ENCODE measurements at places on chromosomes 6 and 20.

GRCh38 chr6:31386099-31386498, 17.3 kb upstream of the MICA start:
- no peak for DNase-seq

- DNase-seq: no peak
Observed at GRCh38 chr6:137879885-137880745, 13.1 kb downstream of the TNFAIP3 start.

DNA sequence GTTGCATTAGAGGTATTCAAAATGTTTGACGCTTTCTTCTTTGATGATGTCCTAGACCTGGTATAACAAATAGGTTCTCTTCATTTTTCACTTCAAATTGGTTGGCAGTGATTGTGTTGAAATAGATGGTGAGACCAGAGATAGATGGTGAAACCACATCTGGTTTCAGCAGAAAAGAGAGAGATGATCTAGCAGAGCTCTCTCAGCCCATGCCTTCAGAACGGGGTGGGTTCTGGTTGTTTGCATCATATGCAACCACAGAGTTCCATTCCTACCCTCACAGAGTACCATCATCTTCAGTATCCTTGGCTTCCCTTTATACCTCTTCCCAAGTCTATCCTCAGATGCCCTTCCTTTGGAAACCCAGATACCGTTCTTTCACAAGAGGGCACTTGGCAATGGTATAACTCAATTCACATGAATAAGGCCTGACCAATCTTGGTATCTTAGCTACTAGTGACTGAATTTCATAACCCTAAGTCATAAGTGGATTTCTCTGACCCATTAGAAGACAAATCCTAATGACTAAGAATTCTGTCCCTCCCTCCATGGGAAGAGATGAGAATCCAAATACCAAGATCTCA, 93.7 kb downstream of the UBE3D start:
- no peak for DNase-seq

GRCh38 chr6:3534599-3534998, 77.7 kb upstream of the SLC22A23 start:
- DNase-seq: no peak

DNA sequence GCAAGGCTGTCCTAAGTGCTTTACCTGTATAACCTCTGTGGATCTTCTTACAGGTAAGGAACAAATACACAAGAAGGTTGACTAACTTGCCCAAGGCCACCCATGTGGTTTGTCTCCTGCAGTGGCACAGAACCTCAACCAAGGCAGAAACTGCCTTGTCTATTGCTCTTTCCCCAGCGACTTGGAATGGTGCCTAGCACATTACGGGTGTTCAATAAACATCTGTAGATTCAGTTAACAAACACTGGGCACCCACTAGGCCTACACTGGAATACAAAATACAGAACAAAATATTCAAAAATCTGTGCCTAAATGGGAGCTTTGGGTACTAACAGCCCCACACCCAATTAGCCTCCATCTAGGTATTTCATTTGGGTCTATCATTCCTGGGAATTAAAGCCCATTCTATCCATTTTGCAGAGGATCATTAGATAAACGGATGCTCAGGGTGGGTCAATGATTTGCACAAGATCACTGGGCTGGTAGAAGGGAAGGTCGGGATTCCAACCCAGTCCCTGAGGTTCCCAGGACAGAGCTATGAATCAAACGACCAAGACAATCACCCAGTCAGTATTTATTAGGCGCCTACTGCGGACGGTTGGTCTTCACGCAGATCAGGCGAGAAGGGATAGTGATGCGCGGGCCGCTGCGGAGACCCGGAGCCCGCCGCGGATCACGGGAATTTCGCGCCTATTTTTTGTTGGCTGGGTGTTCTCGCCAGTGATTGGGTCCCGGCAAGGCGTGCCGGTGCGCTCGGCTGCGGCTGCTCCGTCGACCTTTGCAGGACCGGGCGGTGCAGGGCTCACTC, at the start of gene STK35:
TSS of gene STK35 (plus strand) at position 771 of the 808 bp plus-strand sequence. CDS start 55 bp downstream, outside the sequence.
- DNase-seq: no peak

DNA sequence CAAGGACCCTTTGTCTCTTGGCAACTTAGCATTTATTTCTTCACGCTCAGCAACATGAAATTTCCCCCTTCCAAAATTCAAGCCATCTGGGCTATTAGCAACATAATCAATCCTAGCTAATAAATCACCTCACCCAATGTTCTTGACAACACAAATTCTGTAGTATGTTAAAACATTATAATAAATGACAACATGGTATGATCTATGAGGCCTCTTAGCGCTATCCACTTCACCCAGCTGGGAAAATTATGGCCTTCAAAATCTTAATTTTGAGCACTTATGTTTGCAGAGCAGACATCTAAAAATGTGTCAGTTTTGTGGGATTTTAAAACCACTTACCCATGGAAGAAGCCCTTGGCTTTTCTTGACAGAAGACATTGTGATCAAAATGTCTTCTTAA, 181.9 kb downstream of the HDGFL1 start:
- DNase-seq: no peak

- DNase-seq: no peak
Observed at GRCh38 chr6:33197431-33198048, 2.9 kb downstream of the RXRB start.

DNA sequence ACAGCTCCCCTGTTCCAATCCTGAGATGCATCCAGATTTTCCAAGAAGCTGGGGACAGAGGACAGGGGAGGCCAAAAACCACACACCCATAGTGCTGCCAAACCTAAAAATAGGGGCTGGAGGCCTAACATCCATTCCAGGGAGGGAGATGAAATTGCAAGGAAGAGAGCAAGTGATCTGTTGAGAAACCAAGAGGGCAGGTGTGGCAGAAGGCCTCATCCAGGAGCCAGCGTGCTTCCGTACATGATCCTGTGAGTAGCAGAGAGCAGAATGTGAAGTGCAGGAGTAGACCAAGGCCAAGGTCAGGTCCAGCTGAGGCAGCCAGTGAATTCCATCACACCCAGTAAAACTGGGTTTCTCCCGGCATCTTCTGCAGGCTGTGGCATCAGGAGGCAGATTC, 167.7 kb upstream of the RIN2 start:
- no peak for DNase-seq

GRCh38 chr6:11236915-11237314, 4.4 kb upstream of the NEDD9 start:
- no peak for DNase-seq

DNA sequence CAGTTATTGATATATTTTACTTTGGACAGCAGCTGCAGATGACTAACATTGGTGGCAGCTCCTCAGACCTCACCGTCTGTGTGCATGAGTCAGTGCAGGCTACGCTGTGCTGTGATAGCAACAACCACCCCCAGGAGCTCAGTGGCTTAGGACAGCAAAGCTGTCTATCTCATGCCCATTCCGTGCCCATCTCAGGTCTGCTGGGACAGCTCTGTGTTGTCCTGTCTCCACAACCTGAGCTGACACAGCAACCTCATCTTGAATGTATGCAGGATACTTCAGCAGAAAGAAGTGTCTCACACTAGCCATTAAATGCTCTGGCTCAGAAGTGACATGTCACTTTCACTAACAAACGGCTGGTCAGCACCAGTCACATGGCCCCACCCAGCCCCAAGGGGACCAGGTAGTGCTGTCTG, 47.7 kb downstream of the BANF2 start:
- DNase-seq: no peak

DNA sequence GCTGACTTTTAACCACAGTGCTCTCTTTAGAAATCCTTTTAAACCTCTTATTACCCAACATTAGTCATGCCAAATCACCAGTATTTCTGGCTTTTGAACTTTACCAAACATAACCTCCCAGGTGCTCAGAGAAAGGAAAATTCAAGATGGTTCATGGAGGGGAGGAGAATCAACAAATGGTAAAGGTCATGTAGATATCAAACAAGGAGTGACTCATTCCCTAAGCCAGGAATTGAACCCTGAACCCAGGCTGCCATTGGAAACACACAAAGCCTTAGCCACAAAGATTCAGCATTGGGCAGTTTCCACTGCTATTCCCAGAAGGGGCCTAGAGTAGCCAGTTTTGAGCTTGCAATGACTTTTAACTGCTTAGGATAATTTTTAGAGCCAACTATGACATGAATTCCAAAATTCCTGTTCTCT, 21.6 kb upstream of the ENTPD6 start:
- DNase-seq: no peak

GRCh38 chr6:170266061-170266825, 24.6 kb downstream of the DLL1 start:
- no peak for DNase-seq

GRCh38 chr20:63980317-63980805, 571 bp upstream of the PRPF6 start:
- no peak for DNase-seq

- DNase-seq: no peak
Observed at GRCh38 chr20:2750491-2751251, 49.8 kb downstream of the CPXM1 start.

GRCh38 chr6:35011096-35012041, 122.3 kb downstream of the ANKS1A start:
- no peak for DNase-seq

- DNase-seq: no peak
Observed at GRCh38 chr6:76814496-76815458, 648.5 kb downstream of the HTR1B start.

- DNase-seq: no peak
Observed at GRCh38 chr20:4929686-4930397, 71.5 kb downstream of the SLC23A2 start.

DNA sequence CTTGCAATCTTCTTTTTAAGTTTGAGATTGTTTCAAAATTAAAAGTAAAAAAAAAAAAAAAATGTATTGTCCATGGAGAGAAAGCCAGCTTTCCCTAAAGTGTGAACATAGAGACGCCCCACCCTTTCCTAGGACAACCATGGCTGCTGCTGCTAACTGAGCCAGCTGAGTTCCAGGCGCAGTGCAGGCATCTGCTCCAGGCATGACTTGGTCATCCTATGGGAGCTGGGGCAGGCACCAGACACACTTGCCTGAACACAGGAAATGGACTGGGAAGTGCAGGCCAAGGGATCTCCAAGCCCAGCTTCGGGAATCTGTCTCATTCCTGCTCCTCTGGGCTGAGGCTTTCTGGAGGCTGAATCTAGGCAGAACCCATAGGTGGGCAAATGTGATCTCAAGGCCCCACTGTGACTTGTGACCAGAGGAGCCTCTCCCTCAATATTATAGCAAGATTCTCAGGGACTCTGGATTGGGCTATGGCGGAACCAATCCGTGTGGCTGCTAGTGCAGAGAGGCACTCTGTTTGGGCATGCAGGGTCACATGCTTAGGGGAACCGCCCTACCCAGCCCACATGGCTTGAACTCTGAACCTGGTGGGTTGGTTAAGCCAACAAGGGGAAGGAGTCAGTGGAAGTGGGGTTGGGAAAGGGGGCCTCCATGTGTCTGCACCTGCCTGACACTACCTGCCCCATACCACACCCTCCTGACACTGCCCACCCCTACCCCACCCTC, 138.2 kb upstream of the CST7 start:
- no peak for DNase-seq

DNA sequence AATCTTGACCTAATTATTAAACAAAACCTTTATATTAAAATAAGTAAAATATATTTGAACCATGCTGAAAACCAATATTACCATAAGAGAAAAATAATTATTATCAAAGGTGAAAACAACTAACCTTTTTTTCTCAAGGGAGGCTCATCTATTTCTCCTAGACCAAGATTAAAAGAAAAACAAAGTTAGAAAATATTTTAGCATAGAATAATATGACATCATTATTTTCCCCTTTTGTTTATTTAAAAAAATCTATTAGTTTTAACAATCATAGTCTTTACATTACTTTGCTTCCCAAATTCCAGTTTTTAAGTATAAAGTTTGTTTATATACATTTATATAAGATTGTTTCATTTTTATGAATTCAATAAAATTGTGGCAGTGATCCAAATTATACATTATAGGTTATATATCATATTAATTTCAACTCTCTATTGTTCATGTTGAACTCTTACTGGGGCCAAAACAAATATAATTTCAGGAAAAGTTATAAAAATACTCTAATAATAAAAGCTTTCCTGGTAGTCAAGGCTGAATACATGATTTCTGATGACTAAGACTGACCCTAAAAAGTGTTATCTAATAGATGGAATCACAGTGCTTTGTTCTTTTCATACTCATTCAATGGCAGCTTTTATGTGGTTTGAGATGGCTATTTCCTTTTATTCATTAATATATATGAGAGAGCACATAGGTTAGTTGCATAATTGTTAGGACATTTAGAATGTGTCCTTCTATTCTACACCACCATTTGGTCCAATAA, 89.4 kb downstream of the TRDN start:
- DNase-seq: no peak

GRCh38 chr6:72616406-72617015, 5.4 kb upstream of the KCNQ5 start:
- DNase-seq: no peak

GRCh38 chr20:46582648-46583047, 32.2 kb upstream of the OCSTAMP start:
- no peak for DNase-seq

- peak; percentile 31 for DNase-seq
Observed at GRCh38 chr6:108117427-108118358, 43.2 kb upstream of the OSTM1 start.

GRCh38 chr20:2544211-2544610, 7.8 kb downstream of the TMC2 start:
- no peak for DNase-seq

DNA sequence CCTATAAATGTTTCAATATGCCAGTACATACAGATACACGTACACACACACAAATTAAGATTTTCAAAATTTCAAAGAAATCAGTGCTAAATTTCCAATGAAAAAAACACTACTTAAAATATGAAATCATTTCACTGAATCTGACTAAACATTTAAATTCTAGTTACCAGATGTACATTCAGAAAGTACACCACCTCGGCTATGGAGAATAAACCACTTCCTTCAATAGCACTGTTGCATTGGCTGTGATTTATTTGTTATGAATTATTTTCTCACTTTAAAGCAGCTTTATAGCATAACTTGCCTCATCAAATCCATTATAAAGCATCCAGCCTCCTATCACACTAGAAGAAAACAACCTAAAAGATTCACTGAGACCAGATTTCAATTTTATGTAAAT, 36.6 kb downstream of the HBS1L start:
- DNase-seq: no peak

GRCh38 chr20:16692009-16692408, 37.8 kb upstream of the SNRPB2 start:
- no peak for DNase-seq

DNA sequence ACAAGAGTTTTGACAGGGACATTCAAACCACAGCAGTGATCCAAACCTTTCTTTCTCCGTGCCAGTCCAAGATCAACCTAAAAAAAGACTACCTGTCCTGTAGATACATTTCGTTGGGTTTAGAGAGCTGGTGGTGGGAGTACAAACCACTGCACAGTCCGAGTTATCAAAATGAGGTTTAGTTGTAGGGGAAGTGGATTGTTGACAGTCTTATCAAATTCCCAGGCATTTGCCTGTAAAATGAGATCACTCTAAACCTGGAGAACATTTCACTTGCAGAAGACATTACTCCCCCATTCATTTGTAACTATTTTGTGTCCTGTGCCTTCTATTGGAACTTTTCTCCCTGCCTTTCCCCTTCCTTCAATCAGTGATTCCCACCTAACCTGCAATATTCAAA, 469.6 kb upstream of the JARID2 start:
- no peak for DNase-seq

Data from neuronal stem cell (in vitro differentiated cells).